Suppressor macrophage treated with lipopolysaccharide for 4 hours (primary cell): ENCODE measurements at places on chromosomes 1 and 21.

GRCh38 chr1:64010316-64010715, 193.1 kb upstream of the UBE2U start:
- no peak for DNase-seq

DNA sequence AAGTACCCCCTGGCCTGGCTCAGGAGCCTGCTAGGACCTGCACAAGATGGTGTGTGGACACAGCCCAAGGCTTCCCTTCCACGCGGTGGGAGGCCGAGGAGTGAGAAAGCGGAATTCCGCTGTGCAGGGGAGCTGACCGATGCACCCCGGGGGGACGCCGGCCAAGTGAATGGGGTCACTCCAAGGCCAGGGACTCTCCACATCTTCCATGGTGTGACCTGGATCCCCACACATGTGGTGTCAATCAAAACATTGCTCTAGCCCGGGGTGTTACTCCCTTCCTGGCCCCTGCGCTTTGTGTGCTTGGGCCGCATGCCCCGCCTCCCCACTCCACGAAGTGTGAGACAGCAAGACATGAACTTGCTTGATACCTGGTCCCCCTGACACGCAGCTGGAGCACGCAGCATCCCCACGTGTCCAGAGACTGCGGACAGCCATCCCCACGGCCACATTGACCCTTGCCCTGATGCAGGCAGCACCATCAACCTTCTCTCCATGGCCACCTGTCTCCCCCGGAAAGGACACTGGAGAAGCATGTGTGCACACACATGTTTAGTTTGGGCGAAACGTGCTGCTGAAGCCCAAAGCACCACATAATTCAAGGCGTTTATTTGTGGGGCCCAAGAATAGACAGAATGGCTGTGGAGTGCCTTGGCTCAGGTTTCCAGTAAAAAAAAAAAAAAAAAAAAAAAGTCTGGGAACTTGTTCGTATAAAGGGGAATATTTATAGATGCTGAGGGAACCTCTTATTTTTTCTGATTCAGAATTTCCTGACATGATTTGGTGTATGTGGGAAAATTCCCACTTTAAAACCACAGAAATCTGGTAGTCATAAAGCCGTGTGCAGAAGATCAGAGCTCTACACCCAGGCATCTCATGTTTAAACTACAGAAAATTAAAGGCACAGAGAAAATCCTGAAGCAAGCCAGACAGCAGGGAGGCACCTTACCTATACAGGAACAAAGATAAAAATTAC, 171.7 kb downstream of the HUNK start:
- DNase-seq = no peak

DNA sequence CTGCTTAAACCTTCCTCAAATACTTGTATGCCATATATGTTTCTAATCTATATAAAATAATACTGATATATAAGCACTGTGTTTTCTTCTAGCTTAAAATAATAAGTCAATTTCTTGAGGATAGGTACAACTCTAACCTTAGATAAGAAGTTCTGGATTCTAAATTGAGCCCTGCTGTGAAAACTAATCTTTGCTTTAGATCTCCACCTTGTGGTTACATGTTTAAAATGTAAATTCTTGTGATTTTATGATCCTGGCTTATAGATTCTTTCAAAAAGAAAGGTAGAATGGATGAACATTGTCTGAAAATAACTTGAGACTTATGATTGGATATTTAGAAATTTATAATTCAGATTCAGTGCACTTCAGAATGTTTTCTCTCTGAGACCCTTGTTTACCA, 38.9 kb upstream of the HMCN1 start:
- DNase-seq = no peak

DNA sequence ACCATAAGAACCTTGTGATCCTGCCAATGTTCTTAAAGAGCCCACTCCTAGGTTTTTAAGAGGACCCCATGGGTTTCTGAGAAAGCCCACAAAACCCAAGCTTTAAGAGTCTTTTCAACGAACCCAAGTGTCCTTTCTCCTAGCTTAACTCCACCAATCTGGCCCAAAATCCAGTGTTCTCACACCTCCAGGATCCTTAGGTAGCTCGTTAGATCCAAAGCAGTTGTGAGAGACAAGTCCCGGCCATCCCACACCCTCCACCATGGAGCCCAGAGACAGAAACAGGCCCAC, 1.7 kb downstream of the DENND4B start:
- no peak for DNase-seq
